ENCODE measurements at places on chromosomes 7 and 10.
A peak's percentile ranks its signal among the peaks of the same experiment; 100 is the strongest.

DNA sequence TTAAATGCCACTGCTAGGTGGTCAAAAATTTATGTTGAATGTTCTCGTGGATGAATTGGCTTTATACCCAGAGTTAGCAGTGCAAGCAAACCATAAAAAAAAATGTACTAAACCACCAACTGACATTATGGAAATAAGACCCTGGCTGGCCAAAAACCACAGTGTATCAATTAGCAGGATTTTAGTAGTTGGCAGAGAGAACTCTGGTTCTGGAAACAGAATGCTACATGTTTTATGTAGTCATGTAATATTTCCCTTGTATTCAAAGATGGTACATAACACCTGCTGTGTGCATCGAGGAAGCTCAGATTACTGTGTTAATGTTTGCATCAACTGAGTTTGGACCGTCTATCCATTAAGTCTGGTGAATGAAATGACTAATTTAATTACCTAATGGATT is 618.5 kb downstream of the CCSER2 start:
- no peak for DNase-seq

DNA sequence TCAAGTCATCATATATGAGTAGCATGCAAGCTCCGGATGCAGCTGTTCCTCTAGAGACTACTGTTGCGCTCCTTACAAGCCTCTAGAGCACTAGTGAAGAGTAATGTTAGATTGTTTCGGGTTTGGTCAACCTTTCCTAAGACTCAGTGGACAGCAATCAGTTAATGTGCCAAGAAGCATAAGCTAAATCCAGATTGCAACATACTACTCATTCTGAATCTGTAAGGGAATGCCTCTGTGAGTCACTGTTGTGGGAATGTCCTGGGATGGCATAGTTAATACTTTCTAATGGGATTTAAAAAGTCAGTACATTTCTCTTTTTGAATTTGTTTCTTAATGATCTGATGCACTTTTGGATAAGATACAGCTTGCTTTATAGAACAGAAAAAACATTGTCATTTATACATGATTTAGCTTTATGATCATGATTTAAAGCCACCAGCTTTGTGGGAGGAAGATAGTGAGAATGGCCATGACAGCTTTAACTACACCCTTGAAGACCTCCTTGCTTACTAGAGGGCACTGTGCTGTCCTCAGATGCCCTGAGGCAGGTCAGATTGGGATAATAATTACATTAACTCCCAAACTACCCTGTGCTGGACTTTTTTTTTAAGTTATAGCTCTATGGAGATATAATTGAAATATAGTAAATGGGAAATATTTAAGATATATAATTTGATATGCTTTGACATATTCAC is 138.4 kb downstream of the SDK1 start:
- DNase-seq, result peak; percentile 72

DNA sequence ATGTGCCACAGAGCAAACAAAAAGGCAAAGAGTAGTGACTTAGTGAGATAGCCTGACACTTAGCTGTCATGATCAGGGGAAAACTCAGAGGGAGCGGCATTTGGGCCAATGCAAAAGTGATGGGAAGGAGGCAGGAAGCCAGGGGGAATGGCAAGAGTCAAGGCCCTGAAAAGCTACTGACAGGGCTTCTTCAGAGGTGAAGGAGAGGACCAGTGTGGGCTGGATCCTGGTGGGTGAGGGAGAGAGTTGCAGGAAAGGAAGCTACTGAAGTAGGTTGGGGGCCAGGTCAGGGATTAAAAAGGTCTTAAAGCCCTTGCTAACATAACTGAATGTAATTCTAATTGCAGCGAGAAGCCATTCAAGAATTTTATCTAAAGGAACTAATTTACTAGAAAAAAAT is 117.0 kb downstream of the AASS start:
- DNase-seq, result no peak

DNA sequence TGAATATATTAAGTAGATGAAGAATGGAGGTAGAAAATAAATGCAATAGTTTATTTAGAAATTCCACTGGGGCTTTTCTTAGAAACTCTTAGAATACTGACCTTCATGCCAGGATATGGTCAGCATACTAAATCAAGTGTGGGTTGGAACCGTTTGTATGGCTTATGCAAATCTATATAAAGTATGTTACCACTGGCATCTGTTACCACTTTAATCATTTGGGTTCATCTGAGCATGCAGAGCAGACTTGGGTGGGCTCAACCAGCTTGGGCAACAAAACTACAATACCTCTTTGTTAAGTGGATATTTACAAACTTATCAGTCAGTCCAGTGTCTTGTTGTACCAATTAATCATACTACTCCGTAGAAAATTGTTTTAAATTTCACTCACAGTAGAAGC is 125.8 kb downstream of the CRPPA start:
- peak; percentile 73 for DNase-seq

GRCh38 chr10:35950226-35950625 is 308.1 kb upstream of the FZD8 start:
- no peak for DNase-seq

GRCh38 chr10:27207350-27207749 is 33.2 kb downstream of the ACBD5 start:
- DNase-seq, result no peak

DNA sequence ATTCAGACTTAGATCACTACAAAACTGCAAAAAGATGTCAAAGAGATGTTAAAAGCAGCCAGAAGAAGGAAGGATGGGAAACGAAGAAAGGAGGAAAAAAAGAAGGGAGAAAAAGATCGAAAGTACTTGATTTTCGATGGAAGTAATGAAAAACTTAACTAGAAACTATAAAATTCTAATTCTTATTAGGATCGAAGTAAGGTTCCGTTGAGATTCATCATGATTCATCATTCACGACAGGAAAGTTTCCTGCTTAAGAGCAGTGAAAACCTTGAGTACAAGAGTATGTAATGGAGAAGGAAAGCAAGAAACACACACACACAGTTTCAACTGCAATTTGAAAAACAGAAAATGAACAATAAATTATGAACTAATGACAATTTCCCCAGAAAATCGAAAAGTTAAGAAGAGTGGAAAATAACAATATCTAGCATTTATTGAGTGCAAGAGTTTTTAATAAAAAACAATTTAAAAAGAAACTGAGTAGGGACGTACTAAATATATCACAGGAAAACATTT is 1.1 kb upstream of the ING3 start:
- no peak for DNase-seq

DNA sequence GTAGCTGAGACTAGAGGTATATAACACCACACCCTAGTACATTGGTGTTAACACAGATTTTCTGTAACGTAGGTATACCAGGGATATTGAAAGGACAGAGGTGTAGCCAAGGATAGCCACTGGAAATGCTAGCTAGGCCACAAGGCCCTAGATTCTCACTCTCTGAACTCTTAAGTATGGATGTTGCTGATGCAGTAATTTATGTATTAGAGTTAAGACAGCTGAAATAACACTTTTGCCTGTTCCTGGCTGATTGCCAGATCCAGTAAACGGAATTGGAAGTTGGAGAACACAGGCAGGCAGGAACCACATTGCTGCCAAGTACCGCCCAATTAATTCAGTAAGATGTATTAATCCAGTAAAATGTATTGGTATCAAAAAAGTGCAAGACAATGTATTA is 1.8 kb downstream of the CALU start:
- DNase-seq, result peak; percentile 61

DNA sequence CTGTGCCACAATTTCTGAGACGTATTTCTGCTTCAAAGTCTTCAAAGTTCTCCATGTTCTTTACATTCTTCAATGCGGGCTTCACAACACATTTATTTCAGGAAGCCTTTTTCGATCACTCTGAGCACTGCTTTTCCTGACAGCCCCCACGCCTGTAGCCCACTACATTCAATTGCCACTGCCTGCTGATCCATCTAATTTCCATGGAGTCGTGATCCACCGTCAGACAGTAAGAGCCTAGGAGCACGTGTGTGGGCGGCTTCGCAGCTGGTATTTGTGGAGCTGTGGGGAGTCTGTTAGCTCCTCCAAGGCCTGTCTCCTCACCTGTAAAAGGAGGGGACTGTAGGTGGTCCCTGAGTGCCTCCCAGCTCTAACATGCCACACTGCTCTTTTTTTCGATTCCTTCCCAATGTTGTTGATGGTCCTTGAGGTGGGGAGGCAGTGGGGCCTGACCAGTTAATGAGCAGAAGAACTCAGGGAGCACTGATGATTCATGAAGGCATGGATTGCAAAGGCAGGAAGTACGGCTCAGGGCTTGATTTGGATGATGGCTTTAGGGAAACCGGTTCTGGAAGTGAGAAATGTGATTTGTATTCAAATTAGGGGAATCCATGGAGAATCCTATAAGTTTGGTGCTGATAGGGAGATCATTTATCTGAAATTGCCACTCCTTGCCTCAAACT is 401.1 kb upstream of the PODXL start:
- no peak for DNase-seq

DNA sequence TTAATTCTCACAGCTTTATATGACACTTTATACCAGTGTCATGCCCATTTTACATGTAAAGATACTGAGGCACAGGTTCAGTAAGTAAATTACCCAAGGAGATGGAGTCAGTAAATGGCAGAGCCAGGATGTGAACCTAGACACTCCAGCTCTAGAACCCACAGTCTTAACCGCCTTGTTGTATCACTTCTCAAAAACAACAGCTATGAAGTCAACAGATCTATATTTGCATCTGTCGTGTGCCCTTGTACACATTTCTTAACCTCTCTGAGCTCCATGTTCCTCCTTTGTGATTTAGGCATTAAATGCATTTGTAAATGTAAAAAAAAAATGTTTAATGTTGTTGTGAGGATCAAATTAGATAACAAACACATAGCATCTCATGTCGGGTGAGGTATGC is 716.2 kb downstream of the SUGCT start:
- DNase-seq, result no peak

DNA sequence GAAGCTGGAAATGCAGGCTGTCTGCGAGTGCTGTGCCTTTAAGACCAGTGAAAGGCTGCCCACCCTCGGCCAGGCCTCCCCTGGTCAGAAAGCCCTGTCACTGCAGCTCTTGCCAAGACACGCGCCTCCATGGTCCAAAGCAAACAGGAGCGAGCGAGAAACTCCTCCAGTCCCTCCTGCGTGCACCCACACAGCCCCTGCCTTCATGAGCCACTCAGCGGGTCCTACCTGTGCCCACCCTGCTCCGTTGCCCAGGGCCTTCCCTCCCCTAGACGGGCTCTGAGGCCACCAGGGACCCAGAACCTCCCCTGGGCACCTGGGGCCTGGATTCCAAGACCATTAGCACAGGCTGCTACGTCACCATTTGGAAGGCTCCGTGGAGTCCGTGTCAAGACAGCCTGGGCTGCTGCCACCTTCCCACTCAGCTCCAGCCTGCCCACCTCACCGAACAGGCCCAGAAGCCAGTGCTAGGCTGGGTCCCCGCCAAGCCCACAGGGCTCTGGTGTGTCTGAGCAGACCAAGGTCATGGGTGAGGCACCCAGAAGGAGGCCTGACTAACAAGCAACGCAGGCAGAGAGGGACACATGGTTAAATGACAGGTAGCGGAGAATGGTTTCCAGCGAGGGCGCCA is 144.5 kb downstream of the NEURL1 start:
- DNase-seq, result no peak

- peak; percentile 53 for DNase-seq
These were observed 1004.9 kb upstream of the POT1 start for GRCh38 chr7:125934539-125934938.

GRCh38 chr7:157897681-157898080 is 560.9 kb downstream of the DNAJB6 start:
- no peak for DNase-seq

DNA sequence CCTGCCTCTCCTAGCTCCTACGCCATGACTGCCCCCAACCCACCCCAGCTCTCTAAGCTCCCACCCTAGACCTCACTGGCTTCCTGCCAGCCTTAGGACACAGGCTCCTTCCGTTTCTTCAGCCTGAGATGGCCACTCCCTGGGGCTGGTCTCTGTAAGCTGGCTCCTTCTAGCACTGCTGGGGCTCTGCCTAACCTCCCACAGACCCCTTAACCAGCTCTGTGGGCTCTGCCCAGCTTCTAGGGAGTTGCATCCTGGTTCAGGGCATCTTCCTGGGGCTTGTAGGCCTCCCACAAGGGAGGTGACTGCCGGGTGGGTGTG is 478.6 kb upstream of the KLF6 start:
- no peak for DNase-seq

GRCh38 chr7:44163591-44163990 is 22.5 kb upstream of the MYL7 start:
- DNase-seq, result peak; percentile 96

DNA sequence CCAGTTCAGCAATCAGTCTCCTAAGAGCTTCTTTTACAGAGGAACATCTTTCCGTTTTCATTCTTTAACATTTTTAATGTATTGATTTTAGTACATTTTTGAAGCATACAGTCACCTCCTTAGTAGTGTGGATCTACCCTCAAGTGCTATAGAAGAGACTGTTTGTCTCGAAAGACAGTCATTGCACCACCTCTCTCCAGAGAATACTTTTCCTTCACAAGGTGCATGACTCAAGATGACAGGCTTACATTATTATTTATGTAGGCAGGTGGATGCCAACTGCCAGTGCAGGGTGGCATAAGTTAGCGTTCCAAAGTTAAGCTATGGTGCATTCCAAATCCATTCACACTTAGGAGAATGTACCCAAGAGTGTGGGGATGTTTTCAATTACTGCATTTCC is 71.8 kb downstream of the ZEB1 start:
- DNase-seq, result no peak

DNA sequence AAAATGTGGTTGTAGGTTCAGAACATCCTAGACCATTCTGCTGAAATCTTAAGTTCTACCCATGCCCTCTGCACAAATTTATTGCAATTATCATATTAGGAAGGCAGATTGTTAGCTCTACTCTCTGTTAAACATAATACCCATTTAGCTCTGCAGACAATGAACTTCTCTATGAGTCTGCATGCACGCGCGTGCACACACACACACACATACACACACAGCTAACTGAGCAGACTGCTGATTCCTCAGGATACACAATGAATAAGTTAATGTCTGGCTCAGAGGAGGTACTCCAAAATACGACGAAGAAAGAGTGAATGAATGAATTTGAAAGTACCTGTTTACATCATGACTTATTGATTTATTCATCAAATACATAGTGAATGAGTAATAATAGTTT is 276.2 kb upstream of the SORCS1 start:
- DNase-seq, result no peak

DNA sequence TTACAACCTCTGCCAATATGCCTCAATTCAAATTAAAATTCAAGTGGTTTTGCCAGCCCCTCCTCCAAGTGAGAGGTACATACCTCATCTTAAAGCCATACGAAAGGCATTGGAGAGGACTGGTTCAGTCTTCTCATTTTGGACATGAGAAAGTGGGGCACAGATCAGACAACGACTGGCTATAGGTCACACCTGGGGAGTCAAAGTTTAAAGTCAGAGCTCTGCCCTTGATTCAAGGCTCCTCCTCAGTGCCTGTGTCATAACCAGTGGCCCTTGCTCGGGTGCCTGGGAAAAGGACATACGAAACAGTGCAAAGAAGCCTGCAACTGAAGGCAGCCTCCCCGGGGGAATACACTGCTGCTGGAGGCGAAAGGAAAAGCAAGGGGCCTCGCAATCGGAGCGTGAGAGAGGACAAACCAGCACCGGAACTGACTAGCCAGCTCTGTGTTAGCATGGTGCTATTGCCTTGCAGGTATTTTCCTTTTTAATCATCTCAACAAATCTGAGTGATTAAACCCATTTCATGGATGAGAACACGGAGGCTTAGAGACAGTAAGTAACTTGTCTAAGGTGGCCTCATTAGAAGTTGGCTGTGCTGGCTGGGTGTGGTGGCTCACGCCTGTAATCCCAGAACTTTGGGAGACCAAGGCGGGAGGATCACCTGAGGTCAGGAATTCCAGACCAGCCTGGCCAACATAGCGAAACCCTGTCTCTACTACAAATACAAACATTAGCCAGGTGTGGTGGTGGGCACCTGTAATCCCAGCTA is 1.1 kb upstream of the MTPAP start:
- no peak for DNase-seq

GRCh38 chr7:27165996-27166530 is 726 bp upstream of the HOXA9 start:
- DNase-seq, result no peak
